ENCODE measurements at places on chromosomes 5 and 9.

GRCh38 chr9:109519366-109519765 lies 21.3 kb upstream of the PTPN3 start:
- no peak for DNase-seq

DNA sequence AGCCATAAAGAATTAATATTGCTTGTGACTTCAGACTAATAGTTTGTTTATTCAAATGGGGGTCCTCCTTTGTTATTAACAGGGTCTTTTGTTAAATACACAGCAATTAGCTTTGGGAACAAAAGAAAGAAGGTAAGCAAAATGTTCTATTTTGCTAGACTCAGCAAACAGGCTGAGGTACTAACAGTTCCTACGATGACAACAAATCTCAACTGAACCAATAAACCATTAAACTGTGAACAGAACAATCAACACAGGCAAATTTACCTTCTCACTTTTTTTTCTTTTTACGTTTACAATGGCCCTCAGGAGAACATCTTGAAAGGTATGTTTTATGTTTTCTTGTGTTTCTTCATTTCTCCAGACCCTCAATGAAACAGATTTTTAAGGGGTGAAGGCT lies 207.2 kb downstream of the NFIB start:
- DNase-seq, result no peak

DNA sequence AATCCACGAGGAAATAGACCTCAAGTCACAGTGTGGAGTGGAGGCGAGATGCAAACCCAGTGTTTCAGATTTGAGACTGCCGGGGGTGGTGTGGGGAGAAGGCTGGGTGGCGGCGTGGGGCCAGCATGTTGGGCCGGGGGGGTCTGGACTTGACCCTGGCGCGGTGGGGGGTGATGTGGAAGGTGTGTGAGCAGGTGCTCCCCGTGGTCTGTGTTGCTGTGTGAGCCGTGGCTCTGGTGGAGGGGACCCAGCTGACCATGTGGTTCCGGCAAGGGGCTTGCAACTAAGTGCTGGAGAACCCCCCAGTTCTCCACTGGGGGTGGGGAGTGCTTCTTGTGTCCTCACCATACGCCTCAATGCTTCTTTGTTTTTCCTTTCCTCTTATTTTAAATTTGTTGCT lies 25.8 kb downstream of the PRRC2B start:
- DNase-seq, result no peak

GRCh38 chr5:16067415-16067814 lies 112.2 kb downstream of the MARCHF11 start:
- DNase-seq, result no peak

GRCh38 chr5:124349931-124350330 lies 396.5 kb downstream of the ZNF608 start:
- no peak for DNase-seq

GRCh38 chr5:170159101-170159698 lies 53.5 kb downstream of the FOXI1 start:
- DNase-seq, result no peak

GRCh38 chr5:160312134-160312959 lies at the start of gene CCNJL:
TSS of gene CCNJL (minus strand) at chr5:160312564. CDS start at chr5:160311923, 641 bp downstream.
- peak; percentile 13 for DNase-seq

GRCh38 chr5:173324115-173325001 lies 3.9 kb downstream of the STC2 start:
- DNase-seq, result no peak

- DNase-seq, result no peak
These were observed 21.8 kb upstream of the ADAMTS19 start for GRCh38 chr5:129438322-129438721.

GRCh38 chr9:36765468-36766341 lies 193.0 kb downstream of the MELK start:
- DNase-seq, result peak; percentile 93
